ENCODE measurements at places on chromosomes 16 and 17. TPM values are rescaled to one million over a fixed set of nuclear protein-coding genes. Genes with fewer than 3 reads are reported as not detected.

Gene CPD
- total RNA-seq: 101 TPM

Gene SSTR5
- total RNA-seq: not detected

- DNase-seq: no peak
Observed at GRCh38 chr16:84985079-84986065, 26.0 kb downstream of the ZDHHC7 start.

DNA sequence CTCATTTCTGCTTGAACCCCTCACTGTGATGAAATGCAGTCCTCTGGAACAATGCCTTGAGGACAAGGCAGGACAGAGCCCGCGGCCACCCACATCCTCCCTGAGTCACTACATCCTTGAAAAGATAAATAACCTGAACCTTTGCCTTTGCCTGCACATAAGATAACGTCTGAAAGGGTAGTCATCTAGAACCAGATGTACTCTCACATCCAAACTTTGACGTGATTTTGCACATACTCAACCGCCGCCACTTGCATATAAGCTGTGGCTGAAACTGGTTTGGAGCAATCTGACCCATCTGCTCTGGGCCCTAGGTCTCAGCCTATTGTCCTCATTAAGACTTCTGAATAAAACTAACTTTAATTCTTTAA, 252.1 kb downstream of the PHKB start:
- DNase-seq: no peak

DNA sequence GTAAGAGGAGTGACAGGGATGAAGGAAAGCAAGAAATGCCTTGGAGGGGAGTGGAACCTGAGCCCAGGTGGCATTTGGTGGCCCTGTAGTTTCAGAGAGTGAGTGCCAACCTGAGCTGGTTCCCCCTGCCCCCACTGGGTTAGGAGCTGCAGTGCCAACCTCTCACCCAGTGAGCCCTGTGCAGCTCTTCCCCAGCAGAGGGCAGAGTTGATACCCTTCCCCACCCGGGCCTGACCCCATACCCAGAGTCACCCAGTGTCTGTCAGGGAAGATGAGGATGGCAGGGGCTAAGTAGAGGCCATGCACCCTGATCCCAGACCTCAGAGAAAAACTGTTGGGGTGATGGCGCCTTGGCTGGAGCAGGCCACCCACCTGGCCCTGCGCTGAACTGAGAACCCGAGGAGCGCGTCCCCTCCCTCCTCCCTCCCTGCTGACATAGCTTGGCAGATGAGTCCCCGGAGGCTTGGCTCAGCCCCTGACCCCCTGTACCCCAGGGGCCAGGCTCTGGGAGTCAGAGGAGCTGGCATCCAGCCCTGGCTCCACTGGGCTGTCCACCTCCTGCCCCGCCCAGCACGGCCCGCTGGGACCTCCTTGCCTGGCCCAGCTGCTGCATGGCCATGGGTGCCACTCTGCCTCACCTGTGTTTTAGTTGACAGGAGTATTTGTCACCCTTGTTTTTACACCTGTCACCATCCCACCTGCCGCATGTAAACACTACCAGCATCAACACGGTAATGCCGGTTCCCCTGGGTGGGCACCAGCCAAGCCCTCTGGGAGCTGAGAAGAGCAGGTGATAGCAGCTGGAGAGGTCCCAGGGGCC, 113.9 kb downstream of the AMFR start:
- no peak for DNase-seq

- no peak for DNase-seq
Observed at GRCh38 chr17:60093694-60094093, 15.0 kb upstream of the HEATR6 start.

- DNase-seq: no peak
Observed at GRCh38 chr17:63476459-63476853, 405 bp upstream of the ACE start.

DNA sequence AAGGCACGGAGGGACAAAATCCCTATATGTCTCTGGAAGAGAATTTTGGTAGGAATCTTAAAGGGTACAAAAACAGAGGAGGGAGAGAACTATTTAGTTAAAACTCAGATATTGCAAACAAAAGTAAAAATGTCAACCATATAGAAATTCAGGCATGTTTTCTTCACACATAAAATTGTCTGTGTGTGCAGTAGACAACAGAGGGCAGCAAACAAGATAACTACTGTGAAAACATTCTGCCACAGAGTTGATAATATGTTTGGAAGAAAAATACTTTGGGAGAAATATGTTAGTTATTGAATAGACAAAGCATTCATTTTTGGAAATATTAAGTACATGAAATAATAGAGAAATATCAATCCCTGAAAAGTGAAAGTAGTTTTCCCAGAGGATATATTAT, 56.2 kb downstream of the SNX11 start:
- no peak for DNase-seq

DNA sequence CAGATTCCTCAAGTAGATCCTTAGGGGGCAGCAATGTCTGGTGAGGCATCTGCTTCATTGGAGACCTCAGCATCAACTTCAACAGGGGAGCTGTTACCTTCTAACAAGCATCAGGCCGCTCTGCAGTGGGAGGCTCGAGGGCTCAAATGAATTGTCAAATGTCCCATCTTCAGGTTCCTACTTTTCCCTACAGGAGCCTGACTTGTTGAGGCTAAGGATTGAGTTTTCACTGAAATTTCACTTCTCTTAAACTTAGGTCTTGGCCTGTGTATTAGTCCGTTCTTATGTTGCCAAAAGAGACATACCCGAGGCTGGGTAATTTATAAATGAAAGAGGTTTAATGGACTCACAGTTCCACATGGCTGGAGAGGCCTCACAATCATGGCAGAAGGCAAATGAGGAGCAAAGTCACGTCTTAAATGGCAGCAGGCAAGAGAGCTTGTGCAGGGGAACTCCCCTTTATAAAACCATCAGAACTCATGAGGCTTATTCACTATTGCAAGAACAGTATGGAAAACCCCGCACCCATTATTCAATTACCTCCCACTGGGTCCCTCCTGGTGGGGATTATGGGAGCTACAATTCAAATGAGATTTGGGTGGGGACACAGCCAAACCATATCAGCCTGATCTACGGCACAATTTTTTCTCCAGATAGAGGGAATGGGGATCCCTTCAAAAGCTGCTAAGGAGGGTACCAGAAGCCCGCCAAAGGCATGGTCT, 5.1 kb upstream of the CD300LD start:
- DNase-seq: no peak

- DNase-seq: no peak
Observed at GRCh38 chr17:19541445-19541844, 7.8 kb downstream of the SLC47A1 start.

DNA sequence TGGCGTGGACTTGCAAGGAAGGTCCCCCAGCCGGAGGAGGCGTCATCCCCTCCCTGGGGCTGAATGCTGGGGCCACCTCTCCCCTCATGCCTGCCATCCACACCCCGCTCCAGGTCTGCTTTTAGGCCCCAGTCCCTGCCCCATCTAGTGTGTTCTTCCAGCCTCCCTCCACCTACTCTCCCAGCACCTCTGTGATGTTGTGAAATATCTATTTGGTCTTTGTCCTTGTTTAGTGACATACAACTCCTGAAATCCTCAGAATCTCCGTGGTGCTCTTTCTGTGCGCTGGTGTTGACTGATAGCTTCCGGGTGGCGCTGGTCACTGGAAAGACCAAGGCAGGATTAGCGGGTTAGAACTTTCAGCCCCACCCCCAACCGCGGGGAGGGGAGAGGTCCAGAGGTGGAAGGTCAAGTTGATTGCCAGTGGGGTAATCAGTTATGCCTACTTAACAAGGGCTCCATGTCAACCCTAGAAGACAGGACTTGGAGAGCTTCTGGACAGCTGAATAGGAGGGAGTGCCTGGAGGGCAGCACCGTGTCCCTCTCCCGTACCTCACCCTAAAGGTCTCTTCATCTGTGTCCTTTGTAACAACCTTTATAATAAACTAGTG, 10.1 kb downstream of the TBC1D24 start:
- DNase-seq: no peak
